ENCODE measurements at places on chromosomes 12 and 14.

DNA sequence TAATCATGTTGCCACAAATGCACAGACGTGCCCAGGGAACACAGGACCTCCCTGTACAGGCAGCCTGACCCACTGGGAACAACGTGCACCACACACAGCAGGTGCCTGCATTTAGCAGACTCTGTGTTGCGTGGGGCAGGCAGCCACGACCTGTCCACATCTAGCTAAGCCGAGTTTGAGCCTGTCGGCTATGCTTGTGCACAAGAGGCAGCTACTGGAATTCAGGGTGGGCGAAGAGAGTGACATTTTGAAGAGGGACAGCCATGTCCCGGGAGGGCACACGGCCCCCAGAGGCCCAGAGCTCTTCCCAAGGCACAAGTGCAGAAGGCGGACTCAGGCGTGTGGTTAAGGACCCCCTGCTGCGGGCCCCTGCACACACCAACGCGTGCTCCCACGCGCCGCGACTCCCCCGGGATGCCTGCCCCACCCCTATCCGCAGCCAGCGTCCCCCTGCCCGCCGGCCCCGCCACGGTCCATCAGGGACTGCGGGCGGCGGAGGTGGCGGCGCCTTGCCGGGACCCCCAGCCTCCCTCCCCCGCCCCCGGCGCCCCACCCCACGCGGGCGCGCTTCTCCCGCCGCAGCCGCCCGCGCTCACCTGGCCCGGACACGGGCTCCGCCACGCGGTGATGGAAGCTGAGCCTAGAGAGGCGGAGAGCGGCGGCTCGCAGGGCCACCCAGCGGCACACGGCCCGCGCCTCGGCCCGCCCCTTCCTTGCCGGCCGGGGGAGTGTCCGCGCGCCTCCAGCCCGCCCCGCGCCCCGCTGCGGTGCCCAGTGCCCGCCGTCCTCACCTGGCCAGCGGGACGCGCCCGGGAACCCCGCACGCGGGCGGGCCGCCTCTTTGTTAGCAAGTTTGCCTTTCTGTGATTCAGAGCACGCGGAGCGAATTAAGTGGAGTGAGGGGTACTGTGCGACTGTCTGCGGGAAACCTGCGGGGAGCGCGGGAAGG is 125.3 kb upstream of the PRMT8 start:
- no peak for DNase-seq

DNA sequence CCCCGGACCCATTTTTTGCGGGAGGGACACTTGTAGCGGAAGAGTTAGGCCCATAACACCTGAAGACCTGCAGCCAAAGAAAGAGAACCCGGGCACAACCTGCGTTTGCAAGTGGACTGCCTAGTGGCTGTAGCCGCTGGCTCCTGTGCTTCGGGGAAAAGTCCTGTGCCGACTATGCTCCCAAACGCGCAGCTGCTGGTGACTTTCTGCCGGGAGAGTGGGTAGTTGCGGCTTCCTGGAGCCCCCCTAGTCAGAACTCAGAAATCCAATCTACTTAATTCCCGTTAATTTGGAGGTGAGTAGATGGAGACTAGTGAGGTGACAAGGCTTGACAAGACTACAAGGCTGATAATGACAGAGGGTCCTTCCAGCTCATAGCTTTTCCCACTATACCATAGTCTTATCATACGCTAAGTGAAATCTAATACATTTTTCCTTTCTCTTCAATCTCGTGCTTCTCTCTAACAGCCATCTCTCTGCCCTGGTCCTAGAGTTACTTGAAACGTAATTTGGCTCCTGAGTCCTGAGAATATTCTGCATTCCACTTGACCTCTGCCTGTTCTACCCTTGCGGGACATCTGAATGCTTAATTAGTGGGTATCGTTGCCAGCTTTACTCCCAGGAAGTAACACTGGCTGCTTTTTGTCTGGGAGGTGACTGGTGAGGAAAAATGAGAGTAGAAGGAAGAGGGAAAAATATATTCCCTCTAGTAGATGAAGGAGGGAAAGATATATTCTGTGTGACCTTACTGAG is 556 bp downstream of the MTHFD1 start:
- DNase-seq: no peak

- no peak for DNase-seq
Observed at GRCh38 chr14:92792885-92793284, 1.2 kb upstream of the GOLGA5 start.

- no peak for DNase-seq
Observed at GRCh38 chr12:32561931-32562341, 117.2 kb upstream of the DNM1L start.

- no peak for DNase-seq
Observed at GRCh38 chr12:73301530-73301929, 1029.4 kb downstream of the TRHDE start.

DNA sequence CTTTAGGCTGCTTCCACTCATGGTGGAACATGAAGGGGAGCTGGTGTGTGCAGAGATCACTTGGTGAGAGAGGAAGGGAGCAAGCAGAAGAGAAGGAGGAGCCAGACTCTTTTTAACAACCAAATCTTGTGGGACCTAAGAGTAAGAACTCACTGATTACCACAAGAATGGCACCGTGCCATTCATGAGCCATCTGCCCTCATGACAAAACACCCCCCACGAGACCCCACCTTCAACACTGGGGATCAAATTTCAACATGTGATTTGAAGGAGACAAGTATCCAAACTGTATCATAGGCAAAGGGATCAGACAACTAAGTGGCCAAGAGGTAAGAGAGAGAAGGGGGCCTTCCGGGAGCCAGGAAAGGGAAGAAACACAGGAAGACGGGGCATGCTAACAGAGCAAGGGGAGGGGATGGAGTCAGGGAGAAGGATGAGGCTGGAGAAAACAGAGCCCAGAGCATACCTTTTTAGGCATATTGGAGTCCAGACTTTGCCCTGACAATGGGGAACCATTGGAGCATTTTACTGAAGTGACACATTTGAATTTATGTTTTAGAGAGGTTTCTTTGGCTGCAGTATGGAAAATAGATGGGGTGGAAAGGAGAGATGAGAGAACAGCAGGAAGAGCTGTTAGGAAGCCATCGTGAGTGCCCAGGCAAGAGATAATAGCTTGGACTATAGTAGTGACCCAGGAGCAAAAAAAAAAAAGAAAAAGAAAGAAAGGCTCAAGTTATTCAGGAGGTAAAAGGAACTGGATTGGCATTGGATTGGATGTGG is 204.4 kb upstream of the NUDT4 start:
- DNase-seq: no peak

DNA sequence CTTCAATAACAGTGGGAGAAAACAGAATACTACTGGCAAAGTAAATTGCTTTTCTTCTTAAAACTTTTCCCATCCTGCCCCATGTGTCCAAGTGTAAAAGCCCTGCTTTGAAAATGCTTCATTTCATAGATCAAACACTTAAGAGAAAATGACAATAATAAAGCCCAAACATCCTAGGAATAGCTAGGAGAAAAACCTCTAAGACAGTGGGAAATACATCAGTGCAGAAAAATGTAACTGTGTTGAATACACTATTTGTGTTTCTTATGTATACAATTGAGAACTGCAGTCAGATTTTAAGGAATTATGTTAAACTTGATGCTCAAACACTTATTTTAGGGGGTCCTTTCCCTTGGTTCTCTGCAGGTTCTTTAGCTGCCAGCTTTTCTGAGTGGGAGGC is 181.1 kb downstream of the MSRB3 start:
- DNase-seq: no peak

DNA sequence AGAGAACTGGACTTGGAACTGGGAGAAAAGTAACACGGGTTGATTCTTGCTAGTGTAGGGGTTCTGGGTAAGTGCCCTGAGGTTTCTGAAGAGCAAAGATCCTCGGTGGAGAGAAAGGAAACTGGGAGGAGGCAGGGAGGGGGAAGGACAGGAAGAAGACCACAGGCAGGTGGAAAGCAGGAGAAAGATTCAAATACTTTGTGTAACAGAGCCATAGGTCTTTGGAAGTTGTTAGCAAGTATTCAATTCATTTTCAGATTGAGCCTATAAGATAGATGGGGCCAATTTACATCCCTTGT is 1.3 kb downstream of the PNP start:
- DNase-seq: no peak

- DNase-seq: no peak
Observed at GRCh38 chr12:55132816-55133215, 6.6 kb downstream of the OR9K2 start.

DNA sequence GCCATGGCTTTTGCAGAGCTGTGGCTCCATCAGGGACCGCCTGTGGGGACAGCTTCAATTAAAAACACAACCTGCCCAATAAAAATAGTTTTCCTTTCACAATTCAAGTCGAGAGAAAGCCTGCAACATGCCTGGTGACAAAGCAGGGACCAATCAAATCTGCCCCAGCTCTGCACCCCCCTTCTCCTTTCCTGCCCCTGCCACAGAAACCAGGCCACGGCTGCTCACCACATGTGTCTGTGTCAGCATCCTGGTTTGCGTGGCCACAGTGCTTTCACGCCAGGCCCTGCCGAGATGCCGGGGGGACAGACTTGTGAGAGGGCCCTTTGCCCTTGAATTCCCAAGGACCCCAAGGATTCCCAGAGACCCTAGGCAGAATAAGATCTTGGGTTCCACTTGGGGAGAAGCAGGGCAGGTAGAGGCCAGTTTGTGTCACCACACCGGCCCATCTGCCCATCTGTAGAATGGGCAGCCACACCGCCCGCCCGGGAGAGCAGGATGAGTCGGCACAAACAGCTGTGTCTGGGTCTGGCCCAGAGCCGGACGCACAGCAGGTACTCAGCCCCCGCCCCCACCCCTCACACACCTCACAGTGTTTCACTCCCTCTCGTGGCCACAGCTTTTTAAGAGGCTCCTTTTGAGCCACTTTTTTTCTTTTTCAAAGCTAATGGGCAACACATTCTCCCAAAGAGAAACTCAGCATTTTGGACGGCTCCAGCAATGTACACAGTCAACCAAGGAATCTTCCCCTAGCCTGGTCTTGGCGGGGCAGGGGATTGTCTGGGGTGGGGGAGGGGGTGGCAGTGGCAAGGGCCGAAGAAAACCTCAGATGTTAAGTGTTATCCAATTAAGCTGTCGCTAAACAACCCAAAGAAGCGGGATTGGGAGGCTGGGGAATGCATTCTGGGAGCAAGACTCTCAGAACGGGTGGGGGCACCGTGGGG is 41.5 kb downstream of the BCL11B start:
- no peak for DNase-seq

DNA sequence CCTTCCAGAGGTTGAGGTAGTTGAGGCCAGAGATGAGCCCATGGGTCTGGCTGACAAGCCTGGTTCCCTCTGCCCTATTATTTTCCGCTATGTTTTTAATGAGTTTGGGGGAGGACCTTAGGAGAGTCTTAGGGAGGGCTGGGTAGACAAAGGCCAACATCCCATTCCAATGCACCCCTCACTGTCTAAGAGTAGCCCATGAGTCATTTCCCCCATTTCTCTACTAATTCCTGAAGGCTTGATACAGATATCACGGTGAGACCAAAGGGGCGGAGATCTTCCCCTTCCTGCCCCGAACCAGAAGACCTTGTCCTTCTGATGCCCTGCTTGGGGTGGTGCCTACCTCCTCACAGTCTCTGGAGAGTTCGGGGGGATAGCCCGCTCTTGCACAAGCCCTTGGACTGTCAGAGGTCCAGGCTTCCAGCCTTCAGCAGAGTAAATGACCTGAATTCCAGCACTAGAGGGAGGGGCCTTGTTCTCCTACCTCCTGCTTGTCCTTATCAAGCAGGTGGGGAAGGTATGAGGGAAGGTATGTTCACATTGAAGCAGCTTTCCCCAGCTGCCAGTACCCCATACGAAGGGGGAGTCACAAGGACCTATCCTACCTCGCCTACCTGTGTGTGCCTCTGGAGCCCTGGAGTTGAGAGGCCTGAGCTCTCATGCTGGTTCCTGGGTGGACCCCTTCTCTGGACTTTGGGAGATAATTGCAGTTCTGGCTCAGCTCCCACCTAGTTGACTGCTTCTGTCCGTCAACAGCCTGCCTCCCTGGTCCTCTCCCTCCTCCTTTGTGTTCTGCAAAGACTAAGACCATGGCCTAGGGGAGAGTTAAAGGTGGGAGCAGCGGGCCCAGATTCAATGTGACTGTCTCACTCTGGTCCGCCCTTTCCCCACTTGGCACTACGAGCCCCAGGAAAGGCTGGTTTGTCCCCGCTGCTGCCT is 3.7 kb downstream of the PSMB11 start:
- no peak for DNase-seq

- no peak for DNase-seq
Observed at GRCh38 chr12:58654021-58654420, 266.3 kb downstream of the LRIG3 start.

GRCh38 chr12:110564471-110564991 is 18.6 kb downstream of the PPTC7 start:
- DNase-seq: no peak

DNA sequence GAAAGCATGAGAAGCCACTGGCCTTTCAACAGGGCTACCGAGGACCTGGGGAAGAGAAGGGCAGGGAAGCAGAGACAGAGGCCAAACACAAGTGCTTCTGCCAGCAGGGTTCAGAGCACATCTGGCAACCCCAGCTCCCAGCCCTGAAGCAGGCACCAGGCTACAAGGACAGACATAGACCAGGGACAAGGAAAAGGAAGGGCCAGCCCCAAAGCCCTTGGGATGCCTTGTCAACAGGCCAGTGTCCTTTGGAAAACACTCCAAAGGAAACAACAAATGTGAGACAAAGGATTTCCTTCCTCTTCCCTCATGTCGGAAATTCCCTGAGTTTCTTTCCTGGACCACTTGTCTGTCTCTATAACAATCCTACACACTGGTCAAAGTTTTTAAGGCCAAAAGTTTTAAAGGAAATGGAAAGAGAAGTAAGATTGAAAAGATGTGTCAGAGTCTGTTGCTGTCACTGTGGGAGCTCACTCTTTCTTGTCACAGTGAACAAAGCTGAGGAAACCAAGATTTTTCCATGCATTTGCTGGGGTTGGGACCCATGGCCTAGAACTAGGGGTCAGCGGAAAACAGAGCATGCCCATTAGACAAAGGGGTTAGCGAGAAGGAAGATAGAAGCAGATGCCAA is 59.4 kb downstream of the TTC9 start:
- no peak for DNase-seq
